Fibroblast of villous mesenchyme (primary cell): ENCODE measurements at places on chromosomes 2 and 18.

- DNase-seq, result no peak
Observed at GRCh38 chr2:212628586-212628985, 90.0 kb upstream of the ERBB4 start.

DNA sequence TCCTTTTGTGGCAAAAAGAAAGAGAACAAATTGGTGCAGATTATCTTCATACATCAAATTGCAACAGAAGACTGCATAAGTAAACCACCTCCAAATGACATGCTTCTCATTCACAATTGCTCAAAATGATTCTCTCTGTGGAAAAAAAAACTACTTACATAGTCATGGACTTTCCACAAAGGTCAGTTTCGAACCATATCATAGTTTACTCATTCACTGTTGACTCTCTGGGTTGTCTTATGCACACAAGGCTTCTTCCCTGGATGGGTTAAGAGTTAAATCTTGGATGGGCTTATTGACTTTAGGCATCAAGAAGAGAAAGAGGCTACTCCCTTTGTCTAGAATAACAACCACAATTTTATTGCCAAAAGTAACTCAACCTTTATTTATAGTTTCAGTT, 91.3 kb upstream of the RAB27B start:
- DNase-seq, result no peak

GRCh38 chr2:20563833-20564232, 87.1 kb downstream of the HS1BP3 start:
- no peak for DNase-seq

DNA sequence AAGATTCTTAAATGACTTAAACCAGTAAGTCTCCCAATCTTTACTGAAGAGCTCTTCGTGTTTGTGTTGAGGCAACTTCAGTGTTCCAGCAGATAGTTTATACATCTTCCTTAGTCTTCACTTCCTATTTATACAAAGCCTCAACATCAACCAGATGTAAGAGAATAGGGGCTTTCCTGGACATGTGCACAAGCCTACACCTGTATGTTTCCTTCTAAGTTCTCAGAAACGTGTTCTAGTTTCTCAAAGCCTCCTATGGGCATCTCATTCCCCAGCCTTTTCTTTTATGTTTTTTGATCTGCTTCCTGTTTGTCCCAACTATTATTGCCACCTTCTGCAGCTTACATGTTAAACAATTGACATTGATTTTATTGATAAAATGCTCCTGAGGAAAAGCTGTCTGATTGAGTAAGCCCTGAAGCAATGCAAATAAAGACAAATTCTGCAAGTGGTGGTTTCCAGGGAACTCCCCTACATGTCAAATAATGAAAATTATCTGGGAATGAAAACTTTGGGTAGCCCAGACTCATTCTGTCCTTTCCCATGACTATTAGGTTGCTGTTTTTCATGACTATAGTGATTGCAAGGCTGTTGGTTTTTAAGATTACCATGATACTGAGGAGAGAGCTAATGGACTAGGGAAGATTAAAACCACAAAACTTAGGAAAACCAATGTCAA, 663.3 kb upstream of the ACVR2A start:
- no peak for DNase-seq

DNA sequence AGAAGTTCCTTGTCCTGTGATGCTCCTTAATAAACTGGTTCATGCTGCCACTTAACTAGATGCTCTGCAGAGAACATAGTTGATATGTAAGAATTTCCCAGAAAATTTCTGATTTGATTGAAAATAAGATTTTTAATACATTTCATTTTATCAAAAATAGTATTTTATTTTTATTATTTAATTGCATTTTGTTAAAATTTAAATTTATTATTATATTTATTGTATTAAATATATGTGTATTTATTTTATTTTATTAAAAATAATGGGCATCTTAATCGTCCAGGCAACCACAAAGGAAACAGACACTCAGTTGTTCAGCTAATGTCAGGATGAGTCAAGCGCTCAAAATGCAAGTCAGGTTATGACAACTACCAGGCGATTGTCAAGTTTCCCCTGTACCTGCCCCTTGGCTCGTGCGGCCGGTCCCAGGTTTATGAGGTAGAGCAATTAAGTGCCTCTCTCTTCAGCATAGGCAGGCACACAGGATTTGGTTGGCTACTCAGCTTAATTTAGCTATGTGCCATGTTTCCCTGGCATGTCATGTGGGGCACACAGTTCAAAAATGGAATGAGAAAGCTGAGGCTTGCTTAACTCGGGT, 361.2 kb downstream of the RND3 start:
- DNase-seq, result no peak

- no peak for DNase-seq
Observed at GRCh38 chr2:120262150-120262549, 9.5 kb downstream of the RALB start.

GRCh38 chr2:83967854-83968253, 491.2 kb downstream of the SUCLG1 start:
- DNase-seq, result no peak
